ENCODE measurements at places on chromosomes 12 and 14.
A peak's percentile ranks its signal among the peaks of the same experiment; 100 is the strongest.

DNA sequence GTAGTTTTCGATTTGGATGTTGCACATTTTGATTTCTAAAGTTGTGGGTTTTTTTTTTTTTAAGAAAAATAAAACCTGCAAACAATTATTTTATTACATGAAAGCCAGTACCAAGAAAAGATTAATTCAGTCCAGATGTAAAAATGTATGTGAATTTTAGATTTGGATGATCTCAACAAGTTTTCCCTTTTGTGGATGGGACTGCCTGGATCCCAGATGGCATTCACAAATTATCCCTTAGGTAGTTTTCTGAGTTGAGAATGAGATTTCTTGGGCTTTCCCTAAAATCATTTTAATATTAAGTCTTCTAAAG lies 2.8 kb downstream of the FRMD6 start:
- DNase-seq = no peak

GRCh38 chr14:28773861-28774691 lies 7.5 kb downstream of the FOXG1 start:
- peak; percentile 93 for DNase-seq

DNA sequence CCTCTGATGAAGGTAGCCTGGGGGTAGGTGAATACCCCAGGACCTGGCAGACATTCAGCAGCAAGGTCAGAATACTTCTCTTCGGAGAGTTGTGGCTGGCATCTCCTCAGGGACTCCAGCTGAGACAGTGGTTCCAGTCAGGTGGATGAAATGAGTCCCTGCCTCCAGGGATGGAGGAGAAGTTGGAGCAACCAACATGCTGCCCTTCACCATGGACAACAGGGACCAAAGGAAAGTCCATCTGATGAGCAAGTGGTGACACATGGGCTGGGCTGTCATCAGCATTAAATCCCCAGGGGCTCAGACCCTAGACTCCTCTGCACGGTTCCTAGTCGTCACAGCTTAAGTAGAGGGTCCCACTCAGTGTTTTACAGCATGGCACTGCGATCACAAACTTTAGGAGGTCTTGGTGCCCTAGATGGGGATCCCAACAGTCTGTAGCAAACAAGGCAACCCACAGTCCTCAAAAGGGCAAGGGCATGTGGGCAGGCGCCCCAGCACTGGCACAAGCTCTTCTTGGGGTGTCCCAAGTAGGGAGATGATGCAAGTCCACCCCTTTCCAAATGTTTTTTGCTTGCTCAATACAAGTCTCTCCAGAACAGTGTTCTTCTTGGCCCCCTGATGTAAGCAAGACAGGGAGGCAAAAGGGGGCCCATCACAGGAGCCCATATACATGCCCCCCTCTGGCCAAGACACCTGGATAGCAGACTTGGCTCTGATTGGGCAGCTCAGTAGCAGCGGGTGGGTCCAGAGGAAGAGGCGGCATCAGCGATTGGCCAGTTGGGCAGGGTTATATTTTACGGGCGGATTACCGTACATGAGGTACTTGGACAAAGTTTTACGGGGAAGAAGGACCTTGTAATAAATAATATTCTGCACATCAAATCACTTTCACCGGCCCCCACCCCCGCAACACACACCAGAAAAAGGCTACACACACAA lies 10.8 kb upstream of the CDH24 start:
- DNase-seq = no peak

DNA sequence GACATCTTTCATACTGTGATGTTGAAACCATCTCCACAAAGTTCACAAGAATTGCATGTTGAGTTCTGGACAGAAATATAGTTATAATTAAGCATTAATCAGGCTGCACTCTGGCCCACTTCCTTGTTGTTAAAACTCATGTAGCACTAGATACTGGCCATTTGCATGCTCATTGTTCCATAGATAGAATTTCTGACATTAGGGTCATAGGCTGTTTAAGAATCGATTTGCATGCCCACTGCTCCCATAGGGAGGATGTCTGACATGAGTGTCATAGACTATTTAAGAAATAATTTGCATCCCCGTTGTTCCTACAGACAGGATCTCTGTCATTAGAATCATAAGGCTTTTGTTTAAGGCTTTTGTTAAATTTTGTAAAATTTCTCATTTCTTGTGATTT lies 50.2 kb downstream of the MYF5 start:
- DNase-seq = no peak

GRCh38 chr12:113138826-113139225 lies 3.3 kb upstream of the RASAL1 start:
- DNase-seq = no peak

GRCh38 chr12:68034567-68034966 lies 45.3 kb downstream of the IFNG-AS1 start:
- DNase-seq = no peak

DNA sequence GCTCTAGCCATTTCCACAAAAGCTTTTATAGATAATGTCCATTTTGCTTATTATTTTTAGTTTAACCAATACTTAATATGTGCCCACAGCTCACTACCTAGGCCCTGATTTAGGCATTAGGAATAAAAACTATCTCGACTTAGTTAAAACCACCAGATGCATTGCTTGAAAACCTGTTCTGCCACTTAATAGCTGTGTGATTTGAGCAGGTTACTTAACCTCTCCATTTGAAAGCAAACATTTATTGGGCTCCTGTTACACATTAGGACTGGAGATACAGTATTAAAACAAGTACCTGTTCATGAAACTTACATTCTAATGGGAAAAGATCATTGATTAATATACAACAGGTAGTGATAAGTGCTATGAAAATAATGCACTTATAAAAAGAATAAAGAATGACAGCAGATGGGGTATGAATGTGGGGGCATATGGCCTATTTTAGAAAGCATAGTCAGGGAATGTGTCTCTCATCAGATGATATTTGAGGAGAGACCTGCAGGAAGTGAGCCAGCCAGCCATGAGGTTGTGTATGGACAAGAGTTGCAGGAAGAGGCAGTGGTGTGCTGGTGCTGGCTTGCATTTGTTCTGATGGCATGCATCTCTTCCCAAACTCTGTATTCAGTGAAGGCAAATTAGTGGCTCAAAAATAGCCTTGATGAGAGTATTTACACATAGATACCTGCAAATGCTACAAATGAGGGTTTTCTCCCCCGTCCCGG lies 34.3 kb downstream of the NOPCHAP1 start:
- DNase-seq = no peak

GRCh38 chr14:89651805-89652204 lies 234.8 kb upstream of the FOXN3 start:
- no peak for DNase-seq

- no peak for DNase-seq
These were observed 398.9 kb upstream of the CCDC196 start for GRCh38 chr14:66087231-66087630.

- no peak for DNase-seq
These were observed 59.1 kb upstream of the NAP1L1 start for GRCh38 chr12:76143343-76144244.

GRCh38 chr12:10220398-10221077 lies 7.9 kb downstream of the GABARAPL1 start:
- no peak for DNase-seq

DNA sequence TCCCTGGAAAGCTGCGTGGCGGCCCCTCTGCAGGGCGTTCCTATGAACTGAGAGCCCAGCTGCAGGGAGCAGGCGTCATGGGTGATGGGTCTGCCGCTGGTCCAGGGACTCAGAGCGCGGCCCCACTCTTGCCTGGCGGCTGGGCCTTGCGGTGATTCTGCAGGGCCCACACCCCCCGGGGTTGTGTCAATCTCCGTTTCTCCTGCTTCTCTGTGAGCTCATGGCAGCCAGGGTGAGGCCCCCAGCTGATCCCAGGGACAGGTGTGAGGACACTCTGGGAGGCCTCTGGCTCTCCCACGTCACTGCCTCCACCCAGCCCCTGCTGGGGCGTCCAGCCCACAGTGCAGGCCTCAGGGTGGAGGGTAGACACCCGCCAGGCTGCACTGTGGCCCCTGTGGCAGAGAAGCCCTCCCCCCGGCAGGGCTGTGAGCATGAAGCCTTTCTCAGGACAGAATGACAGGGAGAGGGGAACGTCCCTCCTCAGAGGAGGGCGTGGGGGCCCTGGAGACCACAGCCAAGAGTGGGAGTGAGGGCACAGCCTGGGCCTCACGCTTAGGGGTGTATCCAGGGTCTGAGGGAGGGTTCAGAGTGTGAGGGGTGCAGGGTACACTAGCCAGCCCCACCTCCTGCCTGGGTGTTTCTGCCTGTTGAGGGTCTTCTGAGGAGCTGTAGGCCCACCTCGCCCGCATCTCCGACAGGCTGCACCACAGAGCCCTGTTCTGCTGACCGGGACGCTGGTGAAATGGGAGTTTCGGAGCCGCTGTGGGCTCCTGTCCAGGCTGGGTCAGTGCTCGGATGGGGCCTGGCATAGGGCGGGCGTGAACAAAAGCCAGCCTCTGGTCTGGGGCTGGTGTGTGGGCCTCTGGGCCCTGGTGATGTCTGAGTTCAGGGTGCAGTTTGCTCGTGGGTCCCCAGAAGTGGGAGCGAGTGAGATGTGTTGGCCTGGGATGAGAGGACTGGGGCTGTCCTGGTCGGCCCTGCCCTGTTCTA lies 26.7 kb upstream of the CRIP2 start:
- DNase-seq = no peak

DNA sequence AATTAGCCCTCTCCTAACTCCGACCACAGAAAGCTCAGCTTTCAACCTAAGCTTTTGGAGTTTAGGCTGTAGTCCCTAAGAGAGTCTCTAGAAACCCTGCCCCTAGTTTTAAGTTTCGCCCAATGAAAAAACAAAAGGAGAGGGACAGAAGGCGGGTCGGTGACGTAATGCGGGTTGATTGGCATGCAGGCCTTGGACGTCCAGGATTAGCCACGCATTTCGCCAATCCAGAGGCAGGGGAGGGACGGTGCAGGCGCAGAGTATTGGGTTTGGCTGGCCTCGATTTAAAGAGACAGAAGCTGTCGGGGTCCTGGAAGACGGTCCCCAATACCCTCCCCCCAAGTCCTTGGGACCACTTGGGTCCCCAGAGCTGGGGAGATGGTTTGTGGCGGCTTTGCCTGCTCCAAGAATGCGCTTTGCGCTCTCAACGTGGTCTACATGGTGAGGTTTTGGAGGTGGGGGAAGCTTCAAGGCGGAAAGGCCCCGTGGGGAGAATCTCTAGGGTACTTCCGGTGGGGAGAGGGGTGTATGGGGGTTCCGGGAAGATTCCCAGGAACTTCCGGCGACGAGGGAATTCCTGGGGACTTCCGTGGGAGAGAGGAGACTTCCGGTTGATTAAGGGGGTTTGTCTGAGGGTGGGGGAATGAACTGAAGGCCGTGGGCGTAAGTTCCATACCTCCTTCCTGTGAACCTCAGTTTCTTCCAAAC lies at the start of gene TSPAN31:
TSPAN31 (plus strand) TSS at position 263 of the 708 bp plus-strand sequence; CDS start at position 379, 116 bp downstream.
- peak; percentile 97 for DNase-seq

DNA sequence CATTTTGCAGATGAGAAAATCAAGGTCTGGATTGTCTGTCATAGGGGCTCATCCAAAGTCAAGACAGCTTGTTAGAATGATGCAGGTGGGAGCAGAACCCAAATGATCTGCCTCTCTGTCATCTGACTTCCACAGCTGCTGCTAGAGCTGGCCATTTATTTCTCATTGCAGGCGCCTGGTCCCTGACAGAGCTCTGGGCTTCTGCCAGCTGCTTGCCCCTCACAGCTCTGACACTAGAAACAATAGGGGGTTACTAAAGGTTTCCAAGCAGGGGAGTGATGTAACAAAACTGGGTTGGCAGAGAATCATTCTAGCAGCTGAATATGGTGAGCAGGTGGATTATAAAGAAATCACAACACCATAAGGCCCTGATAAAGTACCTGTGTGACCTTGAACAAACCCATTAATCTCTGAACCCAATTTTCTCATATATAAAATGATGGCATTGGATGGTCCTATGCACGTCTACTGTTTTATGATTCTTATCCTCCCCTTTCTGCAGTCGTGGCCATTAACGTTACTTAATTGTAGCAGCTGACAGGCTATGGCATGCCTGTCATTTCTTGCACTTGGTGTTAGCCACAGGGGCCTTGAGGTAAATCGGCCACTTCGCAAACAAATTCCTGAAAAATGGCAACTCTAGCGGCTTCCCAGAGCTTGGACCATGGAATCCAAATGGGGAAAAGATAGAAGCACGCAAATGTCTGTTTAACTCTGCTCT lies 134.6 kb downstream of the RMST start:
- peak; percentile 25 for DNase-seq

DNA sequence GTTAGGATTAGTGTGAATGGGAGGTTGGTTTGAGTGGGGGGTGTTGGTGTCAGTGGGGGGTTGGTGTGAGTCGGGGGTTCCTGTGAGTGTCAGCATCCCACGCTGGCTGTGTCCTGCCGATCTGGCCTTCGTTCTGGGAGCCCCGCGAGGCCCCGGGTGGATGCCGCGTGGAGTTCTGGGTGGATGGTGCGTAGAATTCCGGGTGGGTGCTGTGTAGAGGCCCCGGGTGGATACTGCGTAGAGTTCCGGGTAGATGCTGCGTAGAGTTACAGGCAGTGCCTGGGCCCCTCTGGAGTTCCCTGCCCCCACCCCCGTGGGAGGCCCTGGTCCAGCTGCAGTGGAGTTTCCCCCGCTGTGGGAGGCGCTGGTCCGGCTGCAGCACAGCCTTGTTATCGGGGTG lies 8.7 kb downstream of the NOC4L start:
- no peak for DNase-seq

DNA sequence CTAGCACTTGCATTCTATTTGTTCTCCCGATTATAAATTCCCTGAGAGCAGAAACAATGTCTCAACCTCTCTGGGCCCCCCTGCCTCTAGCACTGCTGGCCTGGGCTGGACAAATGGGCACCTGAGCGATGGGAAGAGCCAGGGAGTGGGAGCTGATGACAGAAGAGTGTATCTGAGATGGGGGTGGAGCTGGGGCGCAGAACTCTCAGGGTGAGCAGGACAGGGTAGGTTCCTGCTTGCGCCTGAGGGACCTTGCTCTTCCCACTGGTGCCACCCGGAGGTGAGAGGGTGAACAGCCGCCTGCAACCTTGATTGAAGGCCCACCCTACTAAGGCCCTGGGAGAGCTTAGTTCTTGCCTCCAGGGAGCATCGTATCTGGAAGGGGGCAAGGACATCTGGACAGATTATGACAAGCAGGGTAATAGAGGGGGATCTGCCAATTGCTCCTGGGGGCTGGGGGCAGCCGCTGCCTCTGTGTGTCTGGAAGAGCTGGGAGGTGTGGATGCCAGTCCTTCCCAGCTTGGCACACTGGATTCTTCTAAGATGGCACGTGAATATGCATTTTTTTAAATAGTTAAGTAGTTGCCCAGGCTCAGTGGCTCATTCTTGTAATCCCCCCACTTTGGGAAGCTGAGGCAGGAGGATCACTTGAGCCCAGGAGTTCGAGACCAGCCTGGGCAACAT lies 43.0 kb upstream of the TSPAN9 start:
- peak; percentile 79 for DNase-seq

DNA sequence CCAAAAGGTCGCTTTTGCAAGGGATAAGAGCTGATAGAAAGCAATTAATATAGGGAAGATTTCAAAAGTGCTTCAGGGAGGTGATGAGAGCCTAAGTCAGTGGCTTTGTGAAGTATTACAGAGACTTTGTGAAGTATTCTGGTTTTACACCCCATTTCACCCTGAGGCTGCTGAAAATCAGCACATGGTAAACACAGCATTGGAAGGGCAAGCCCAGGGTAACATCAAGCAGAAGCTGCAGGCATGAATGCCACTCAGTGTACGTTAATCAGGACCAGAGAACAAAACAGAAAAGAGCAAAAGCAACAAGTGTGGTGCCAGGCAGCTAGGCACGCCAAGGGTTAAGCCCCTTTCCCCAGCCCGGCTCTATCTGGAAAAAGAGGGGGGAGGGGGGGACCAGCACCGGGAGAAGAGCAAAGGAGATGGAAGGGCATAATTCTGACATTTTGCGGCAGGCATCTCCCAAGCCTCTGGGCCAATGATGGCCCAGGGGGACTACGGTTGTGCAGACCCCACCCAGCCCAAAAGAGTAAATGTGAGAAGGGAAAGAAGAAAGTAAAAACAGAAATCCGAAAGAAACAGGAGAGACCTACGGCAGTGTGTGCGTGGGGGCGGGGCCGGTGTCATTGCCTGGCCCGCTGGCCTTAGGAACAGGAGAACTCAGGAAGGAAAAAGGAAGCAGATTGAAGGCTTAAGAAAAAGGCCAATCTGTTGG lies 58.9 kb downstream of the DHRS2 start:
- peak; percentile 71 for DNase-seq

Data from retina (tissue), 1 donor.